ENCODE measurements at places on chromosomes 3 and 15.

DNA sequence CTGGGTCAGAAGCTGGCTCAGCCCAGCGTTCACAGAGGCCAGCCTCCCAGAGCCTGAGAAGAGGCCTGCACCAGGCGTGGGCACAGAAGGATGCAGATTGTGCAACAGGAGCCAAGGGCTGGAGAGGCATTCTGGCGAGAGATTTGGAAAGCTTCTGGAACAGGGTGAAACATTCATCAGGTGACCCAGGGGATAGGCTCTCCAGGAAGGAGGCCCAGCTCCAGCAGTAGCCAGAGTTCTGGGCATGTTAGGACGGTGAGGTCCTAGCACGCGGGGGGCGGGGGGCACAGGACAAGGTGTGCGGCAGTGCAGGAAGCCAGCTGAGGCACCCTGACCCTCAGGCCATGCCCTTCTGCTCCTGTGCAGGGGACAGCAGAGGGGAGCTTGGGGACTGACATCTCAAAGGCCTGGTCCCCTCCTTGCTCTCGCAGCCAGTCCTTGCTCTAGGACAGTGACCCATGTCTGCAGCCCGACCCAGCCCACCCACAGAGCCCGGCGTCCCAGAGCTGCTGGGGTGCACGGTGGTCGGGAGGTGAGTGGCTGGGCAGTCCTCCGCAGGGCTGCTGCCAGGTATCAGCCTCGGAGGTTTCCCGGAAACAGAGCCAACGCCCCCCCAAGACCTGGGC lies 111.7 kb upstream of the KLF13 start:
- no peak for DNase-seq

DNA sequence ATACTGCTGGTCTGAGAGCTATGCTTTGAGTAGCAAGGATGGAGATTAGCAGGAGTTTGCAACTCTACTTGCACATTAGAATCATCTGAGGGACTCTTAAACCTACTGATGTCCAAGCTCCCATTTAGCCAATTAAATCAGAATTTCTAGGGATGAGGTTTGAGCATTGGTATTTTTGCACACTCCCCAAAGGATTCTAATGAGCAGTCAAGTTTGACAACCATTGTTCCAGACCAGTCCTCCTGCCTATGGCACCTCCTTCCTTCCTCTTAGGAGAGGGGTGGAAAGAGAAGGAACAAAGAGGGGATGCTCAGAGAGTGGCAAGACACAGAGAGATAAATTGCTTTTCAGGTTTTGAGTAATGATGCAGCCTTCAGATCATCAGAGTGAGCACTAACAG lies 275.5 kb upstream of the ROPN1 start:
- no peak for DNase-seq

- no peak for DNase-seq
These were observed 274.5 kb upstream of the LRTM1 start for GRCh38 chr3:55202326-55202725.

GRCh38 chr3:54486317-54486716 lies 364.0 kb downstream of the CACNA2D3 start:
- no peak for DNase-seq

- DNase-seq: no peak
These were observed 75.0 kb downstream of the MAGEF1 start for GRCh38 chr3:184636741-184637316.

- DNase-seq: no peak
These were observed 66.1 kb upstream of the MYZAP start for GRCh38 chr15:57525581-57525980.

- no peak for DNase-seq
These were observed 39.3 kb upstream of the HDC start for GRCh38 chr15:50304836-50305235.

DNA sequence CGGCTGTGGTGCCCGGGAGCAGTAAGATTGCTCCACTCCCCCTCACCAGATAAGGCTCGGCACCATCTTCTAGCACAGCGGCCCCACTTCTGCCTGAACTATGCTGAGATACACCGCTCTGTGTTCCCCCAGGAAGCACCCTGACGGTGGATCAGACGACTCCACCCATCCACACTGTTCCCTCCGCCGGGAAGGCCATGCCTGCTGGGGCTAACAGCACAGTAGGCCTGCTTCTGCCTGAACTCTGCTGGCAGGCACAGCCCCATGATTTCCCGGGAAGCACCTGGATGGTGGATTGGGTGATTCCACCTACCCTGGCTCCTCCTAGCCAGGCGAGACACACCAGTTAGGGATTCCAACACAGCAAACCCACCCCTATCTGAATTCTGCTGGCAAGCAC lies 36.3 kb upstream of the PPM1L start:
- DNase-seq: no peak

- no peak for DNase-seq
These were observed 10.9 kb downstream of the STRIT1 start for GRCh38 chr3:155282385-155283091.

DNA sequence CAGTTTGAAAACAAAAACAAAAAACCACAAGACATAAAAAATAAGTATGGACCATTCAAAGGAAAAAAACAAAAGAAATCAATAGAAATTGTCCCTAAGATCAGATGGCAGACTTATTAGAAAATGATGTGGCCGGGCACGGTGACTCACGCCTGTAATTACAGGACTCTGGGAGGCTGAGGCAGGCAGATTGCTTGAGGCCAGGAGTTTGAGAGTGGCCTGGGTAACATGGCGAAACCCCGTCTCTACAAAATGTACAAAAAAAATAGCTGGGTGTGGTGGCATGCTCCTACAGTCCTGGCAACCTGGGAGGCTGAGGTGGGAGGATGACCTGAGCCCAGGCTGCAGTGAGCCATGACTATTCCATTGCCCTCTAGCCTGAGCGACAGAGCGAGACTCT lies 16.6 kb downstream of the SPCS1 start:
- peak; percentile 30 for DNase-seq

- no peak for DNase-seq
These were observed 46.1 kb downstream of the ZFAND6 start for GRCh38 chr15:80105595-80105994.

DNA sequence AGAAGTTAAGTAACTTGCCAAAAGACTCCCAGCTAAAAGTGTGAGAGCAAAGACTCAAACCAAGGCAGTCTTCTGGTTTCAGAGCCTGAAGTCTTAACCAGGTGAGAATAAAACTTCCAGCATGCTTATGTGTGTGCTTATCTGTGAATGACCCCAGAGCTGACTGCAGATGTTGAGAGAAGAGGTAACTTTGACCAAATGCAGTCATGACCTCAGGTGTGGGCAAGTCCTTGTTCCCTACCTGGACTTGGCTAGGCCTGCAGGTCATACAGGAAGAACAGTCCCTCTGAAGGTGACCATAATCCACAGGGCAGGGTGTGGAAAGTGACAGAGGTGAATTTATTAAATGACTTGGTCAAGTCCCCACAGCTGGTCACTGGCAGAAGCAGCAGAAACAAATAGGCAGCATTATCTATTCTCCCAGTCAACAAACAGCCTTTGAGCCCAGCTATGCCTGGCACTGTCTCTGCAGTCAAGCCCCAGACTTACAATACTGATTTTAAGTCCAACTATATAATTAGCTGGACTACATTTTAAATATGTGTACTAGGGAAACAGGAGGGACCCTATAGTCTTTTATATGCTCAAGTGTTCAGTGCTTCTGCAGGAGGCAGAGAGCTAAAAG lies 3.0 kb upstream of the CPEB1 start:
- DNase-seq: no peak

DNA sequence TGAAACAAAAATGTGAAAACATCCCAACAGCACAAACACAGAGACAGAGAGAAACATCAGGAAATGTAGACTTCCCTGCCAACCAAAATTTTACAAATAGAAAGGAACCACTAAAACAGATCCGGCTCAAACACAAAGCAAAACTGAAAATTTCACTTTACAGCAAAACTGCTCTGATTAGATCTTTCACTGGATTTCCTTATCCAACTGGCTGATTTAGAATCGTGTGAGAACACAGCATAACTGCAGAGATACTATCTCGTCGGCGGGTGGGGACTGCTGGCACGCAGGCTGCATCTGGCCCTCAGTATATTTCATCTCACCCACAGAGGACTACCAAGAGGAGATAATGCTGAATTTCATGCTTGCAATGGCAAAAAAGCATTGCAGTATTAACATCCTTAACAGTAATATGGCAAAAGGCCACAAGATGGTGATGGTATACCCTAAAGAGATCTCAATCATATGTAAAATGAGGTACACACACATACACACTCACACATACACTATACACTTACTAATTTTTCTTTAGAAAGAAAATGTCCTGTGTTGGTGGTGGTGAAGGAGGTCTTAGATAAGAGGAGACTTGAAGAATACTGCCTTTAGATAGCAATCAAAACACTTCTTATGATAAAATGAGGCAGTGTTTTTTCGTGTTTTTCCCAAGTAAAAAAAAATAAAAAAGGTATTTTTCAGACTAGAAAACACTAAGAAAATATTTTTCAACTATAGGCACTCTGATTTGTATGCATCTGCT lies 10.6 kb upstream of the LEO1 start:
- DNase-seq: peak; percentile 83

DNA sequence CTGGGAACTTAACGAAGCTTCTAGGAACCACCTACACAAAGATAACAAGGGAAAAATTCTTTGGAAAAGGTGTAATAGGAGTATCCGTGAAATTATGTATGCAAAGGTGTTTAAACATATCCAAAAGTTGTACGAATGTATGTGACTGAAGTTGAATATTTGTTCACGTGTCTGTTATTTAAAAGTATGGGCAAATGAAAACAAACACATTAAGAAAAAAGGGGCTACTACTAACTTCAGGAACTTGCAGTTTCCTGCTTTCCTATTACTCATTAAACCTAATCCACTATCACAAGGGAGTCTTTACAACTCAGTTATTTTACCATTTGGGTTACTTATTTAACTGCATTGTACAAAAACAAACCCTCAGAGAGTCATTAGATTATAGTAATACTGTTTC lies 33.9 kb upstream of the GRAMD1C start:
- no peak for DNase-seq

GRCh38 chr15:22979238-22980188 lies 655 bp downstream of the CYFIP1 start:
- peak; percentile 66 for DNase-seq

GRCh38 chr3:160226026-160226907 lies 1.0 kb downstream of the C3orf80 start:
- DNase-seq: peak; percentile 22

Data from GM06990 (cell line).